ENCODE measurements at places on chromosomes 12 and 14. TPM values are rescaled to one million over a fixed set of nuclear protein-coding genes. Genes with fewer than 3 reads are reported as not detected.
A peak's percentile ranks its signal among the peaks of the same experiment; 100 is the strongest.

GRCh38 chr12:49403971-49404450 is 36.7 kb downstream of the SPATS2 start:
- no peak for DNase-seq

DNA sequence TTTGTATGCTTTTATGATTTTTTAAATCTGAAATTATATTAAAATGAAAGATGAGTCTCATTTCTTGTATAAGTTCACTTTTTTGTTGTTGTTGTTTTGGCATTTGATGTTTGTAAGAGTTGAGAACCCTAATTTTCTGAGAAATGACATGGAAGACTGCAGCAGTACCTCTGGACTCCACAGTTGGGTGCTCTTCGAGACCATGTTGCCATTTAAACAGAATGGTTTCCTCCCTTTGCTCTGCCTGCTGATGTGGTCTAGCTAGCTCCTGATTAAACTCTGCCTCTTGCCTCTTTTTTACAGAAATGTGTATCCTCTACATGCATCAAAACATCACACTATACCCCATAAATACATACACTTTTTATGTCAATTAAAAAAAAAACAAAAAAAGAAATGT is 5.8 kb upstream of the LTA4H start:
- no peak for DNase-seq

- no peak for DNase-seq
Measured at GRCh38 chr12:109710205-109710746, 3.3 kb upstream of the FAM222A start.

GRCh38 chr12:118842866-118843265 is 138.5 kb upstream of the SRRM4 start:
- DNase-seq: no peak

DNA sequence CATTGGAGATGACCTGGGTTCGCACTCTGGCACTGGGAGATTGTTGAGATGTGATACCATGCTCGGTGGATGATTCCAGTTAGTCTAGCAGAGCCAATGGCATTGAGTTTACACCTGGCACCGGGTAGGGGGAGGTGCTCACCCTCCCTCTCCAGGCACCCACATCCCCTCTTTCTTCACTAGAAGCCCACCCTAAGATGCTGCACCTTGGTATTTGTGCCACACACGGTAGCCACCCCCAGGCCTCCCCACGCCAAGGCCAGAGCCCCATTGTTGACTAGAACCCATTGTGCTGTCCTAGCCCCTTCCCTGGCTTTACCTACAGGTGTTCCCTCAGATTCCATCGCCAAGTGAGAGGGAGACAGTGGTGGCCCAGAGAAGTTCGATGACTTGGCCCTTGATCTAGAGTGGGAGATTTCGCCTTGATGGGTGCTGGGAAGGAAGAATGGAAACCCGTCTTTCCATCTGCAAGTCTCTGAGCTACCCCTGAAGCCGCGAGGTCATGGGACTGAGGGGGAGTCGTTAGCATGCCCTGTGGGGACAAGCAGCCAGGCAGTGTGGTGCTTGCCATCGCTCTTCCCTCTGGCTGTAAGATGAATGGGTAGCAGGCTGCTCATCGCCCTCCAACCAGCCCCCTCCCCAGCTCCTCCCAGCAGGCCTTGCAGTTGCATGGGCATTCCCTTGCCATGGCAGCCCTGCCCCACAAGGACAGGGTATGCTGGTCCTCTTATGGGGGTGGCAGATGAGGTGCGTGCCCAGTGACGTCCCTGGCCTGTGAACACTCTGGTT is 8.7 kb downstream of the CCND2 start:
- DNase-seq: no peak

DNA sequence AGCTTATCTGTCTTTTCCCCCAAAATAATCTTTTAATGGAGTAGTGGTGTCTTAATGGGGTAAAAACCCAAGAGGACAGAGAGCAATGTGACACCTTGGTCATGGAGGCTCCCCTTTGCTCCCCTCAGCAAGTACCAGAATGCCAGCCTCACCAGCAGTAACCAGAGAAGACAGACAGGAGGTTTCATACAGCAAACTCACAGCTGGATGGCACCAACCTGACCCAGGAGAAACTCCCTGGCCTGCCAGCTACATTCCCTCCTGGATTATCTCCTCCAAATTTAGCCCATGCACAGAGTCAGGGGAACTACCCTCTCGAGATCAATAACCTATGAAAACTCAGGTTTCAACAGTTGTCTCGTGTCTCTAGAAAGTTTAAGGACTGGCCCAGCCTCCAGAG is 15.9 kb downstream of the BHLHE41 start:
- DNase-seq: no peak

DNA sequence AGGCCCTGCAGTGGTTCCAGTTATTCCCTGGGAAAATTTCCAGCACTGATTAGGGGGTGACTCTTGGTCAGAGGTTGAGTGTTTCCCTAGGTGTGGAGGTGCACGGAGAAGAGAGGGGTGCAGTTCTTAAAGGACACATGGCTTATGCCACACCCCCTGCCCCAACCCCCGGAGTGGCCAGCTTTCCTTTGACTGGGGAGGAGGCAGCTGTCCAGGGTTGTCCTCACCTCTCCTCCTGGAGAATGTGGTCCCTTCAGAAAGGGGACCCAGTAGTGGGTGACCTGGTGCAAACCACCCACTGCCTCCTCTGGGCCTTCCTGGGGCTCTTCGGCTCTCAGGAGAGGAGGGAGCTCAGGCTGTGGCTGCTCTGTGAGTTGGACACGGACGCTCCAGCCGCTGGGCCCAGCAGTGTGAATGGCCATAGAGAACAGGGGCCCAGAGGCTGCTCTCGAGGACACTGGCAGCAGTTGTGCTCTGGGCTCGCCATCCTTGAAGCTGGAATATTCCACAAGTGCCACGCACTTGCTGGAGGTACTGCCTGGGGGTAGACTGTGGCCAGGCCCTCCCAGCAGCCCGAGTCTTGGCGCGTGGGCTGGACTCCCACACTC is 13.6 kb downstream of the PACS2 start:
- DNase-seq: no peak

The KRT8 gene
- 385 TPM for total RNA-seq

The RNASE1 gene
- 1,209 TPM for total RNA-seq

GRCh38 chr14:53807542-53807941 is 149.1 kb downstream of the BMP4 start:
- no peak for DNase-seq

- no peak for DNase-seq
Measured at GRCh38 chr14:99258341-99258861, 13.6 kb downstream of the BCL11B start.

DNA sequence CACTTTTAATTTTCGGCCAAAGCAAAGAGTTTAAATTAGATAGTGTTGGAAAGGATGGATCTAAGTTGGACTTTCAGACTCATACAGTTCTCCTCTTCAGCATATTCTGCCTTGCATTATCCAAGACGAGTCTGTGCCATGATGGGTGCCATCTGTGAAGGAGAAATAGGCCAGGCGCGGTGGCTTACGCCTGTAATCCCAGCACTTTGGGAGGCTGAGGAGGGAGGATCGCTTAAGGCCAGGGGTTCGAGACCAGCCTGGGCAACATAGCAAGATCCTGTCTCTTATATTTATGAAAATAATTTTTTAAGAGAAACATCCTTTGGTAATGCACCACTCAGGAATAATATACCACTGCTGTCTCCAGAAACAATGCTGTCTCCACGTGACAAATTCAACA is 6.5 kb downstream of the AK7 start:
- DNase-seq: no peak

DNA sequence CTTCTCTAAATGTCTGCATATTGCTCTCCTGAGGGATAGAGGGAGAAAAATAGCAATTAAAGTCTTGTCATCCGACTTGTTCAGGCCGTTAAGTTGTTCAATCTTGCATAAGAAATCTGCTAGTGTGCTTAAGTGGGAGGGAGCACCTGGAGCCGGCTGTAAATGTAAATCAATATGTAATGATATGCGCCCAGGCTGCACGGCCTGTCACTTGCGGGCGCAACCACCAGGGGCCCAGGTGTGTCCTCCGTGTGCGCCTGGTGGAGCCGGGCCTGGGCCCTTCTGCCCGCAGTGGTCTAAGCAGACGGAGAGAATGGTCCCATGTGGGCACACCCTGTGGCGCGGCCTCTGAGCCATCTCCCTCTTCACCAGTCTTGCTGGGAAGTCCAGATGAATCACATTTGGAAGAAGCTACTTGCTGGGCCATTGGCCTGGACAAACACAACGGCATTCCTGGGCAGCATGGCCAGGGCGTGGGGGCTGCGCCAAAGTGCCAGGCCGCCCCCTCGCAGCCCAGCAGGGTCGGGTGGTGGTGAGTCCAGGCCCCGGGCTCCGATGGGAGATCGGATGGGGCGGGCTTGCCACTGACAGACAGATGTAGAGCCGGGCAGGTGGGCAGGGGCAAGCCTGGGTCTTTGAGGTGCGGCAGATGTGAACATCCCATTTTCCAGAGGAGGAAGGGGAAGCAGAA is 193.3 kb upstream of the C14orf180 start:
- no peak for DNase-seq

- DNase-seq: no peak
Measured at GRCh38 chr14:33567731-33568130, 383.1 kb downstream of the EGLN3 start.

The LRRC10 gene
- total RNA-seq: not detected

The CLEC4A gene
- total RNA-seq: 8.4 TPM

- no peak for DNase-seq
Measured at GRCh38 chr12:3998968-3999792, 126.0 kb upstream of the PARP11 start.

GRCh38 chr12:87661786-87662377 is 367.3 kb downstream of the C12orf50 start:
- DNase-seq: no peak

- no peak for DNase-seq
Measured at GRCh38 chr12:127485528-127485927, 781.4 kb upstream of the TMEM132C start.

- no peak for DNase-seq
Measured at GRCh38 chr14:102902086-102902485, 20.4 kb upstream of the AMN start.

GRCh38 chr12:45671254-45671653 is 58.3 kb upstream of the ARID2 start:
- DNase-seq: no peak

DNA sequence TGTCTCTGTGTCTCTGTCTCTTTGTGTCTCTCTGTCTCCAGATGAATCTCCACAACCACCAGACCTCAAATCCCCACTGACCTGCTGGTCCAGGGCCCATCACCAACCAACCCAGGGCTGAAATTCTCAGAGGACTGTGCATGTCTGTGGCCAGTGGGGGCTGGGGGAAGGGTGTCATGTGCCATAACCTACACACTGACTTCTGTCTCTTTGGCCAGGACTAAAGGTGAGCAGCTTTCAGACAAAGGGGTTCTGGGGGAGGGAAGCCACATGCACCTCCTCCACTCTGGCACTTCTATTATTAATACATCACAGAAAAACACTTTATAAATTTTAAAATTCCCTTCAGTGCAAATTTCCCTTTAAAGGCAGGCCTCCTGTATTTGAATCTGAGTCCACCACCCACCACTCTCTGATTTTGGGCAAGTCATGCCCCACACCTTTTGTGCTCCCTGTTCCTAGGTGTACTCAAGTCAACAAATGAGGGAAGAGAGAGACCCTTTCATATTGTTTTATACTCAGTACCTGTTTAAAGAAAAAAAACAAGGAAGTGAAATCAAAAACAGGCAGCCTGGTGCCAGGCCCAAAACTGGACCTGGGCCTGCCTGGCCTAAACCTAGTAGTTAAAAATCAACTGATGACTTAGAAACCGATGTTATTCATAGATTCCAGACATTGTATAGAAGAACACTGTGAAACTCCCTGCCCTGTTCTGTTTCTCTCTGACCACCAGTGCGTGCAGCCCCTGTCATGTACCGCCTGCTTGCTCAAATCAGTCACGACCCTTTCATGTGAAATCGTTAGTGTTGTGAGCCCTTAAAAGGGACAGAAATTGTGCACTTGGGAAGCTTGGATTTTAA is 80.2 kb downstream of the TUNAR start:
- DNase-seq: no peak

The GNB3 gene
- 0.86 TPM for total RNA-seq

The NEUROD4 gene
- total RNA-seq: not detected

The FANCM gene
- 3.3 TPM for total RNA-seq

DNA sequence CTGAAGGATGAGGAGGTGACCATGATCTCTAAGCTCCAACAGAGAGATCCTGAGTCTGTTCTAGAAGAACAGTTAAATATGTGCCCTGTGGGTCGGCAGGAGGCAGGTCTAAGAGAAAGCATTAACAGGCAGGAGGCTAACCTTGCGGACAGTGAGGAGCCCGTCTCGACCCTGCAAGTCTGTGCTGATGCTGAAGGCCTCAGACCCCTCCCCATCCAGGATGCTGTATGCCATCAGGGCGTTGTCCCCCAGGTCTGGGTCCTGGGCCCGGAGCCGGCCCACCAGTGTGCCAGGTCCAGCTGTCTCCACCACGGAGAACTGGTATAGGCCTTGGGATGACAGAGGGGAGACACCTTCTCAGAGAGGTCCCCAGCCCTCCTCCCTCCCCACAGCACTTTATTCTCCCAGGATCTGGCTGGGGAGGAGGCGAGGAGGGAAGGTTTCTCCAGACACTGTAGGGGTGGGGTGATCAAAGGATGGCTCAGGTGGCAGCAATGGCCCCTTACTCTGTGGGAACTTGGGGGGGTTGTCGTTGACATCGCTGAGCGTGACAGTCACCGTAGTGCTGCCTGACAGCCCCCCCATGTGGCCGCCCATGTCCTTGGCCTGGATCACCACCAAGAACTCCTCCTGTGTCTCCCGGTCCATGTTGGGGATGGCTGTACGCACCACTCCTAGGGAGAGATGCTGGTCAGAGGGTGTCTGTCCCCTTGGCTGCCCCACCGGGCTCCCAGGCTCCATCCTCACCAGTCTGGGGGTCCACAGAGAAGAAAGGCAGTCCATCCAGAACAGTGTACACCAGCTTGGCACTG is 3.1 kb downstream of the CDH24 start:
- DNase-seq: no peak

The DDN gene
- total RNA-seq: 0.30 TPM

- DNase-seq: peak; percentile 76
Measured at GRCh38 chr12:132610051-132610759, at the start of gene LRCOL1. Gene LRCOL1 (minus strand): TSS chr12:132610582. CDS start chr12:132606251, 4,331 bp downstream.

The TESPA1 gene
- total RNA-seq: 3.4 TPM
